ENCODE measurements at places on chromosomes 16 and 17.
A peak's percentile ranks its signal among the peaks of the same experiment; 100 is the strongest.

GRCh38 chr16:86018487-86018886 is 119.5 kb downstream of the IRF8 start:
- H3K27me3 ChIP-seq: no peaks in the 10 kb centered on the region
- no peaks in the 10 kb centered on the region for H3K4me1 ChIP-seq
- H3K27ac ChIP-seq: no peak overlapping the region
- H3K4me3 ChIP-seq: no peak overlapping the region
- no peak for DNase-seq
- no peaks in the 10 kb centered on the region for H3K36me3 ChIP-seq

DNA sequence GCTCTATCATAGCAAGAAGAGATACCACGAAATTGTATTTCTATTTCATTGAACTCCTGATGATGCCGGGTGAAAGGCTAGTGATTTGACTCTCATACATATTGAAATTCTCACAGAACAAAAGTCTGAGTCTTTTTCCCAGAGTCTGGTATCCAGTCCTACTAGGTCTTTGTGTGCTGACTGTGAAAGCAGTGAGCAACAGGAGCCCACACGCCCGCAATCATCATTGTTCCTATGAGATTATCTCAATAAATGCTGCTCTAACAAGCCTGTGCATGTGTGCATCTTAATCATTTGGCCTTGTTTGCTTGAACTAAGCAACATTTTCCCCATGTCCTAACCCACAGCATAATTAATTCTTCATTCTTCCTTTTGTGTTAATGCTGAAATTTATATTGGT is 1466.0 kb downstream of the CDH11 start:
- H3K4me1 ChIP-seq: no peaks in the 10 kb centered on the region
- H3K27ac ChIP-seq: no peak overlapping the region
- no peaks in the 10 kb centered on the region for H3K27me3 ChIP-seq

DNA sequence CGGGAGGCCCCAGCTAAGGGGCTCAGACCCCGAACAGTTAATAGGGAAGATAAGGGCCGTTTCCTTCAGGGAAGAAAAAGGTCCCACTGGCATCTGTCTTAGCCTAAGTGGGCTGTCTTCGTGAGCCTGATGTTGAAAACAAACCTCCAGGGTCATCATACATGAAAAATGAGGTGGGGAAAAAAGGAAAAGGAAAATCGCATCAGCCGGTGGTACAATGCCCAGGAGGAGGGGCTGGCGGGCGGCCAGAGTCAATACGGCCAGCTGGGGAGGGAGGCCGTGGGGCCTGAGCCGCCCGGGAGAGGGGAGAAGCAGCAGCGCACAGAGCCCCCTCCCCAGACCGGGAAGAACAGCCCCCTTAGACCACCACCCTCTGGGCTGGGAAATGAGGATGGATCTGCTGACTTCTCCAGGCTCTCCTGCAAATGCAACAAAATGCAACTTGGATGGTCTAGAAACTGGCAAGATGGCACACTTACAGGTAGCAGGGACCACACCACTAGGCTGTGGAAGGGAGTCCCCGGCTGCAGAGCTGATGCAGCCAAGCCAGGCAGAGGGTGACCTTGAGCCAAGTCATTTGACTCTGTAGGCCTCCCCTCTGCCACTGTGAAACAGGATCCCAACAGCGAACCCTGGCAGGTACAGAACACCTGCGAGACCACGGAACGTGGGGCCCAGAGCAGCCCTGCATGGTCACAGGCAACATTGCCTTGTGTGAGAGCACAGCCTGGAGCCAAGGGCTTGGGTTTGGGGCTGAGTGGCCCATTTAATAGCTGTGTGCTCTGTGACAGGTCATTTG is 448.5 kb downstream of the SOX9 start:
- no peak overlapping the region for H3K27ac ChIP-seq
- no peak for DNase-seq
- H3K36me3 ChIP-seq: no peaks in the 10 kb centered on the region
- H3K27me3 ChIP-seq: no peaks in the 10 kb centered on the region

- H3K4me3 ChIP-seq: no peak overlapping the region
- H3K4me1 ChIP-seq: no peaks in the 10 kb centered on the region
- DNase-seq: no peak
- H3K27me3 ChIP-seq: no peaks in the 10 kb centered on the region
- H3K36me3 ChIP-seq: peaks cover 61% of the 10 kb centered on the region
Measured at GRCh38 chr16:84052071-84052622, 9.6 kb upstream of the SLC38A8 start.

- no peaks in the 10 kb centered on the region for H3K4me1 ChIP-seq
- H3K4me3 ChIP-seq: no peak overlapping the region
- no peak overlapping the region for H3K27ac ChIP-seq
- H3K36me3 ChIP-seq: no peaks in the 10 kb centered on the region
- H3K27me3 ChIP-seq: no peaks in the 10 kb centered on the region
- DNase-seq: no peak
Measured at GRCh38 chr16:30163538-30163937, 19.9 kb upstream of the CORO1A start.

- peak overlapping the region; percentile 69 for H3K27ac ChIP-seq
- H3K27me3 ChIP-seq: no peaks in the 10 kb centered on the region
- no peak overlapping the region for H3K4me3 ChIP-seq
- H3K4me1 ChIP-seq: peaks cover 10% of the 10 kb centered on the region
Measured at GRCh38 chr17:77466596-77467223, 325.9 kb downstream of the SEC14L1 start.

GRCh38 chr16:57672416-57672815 is 4.3 kb downstream of the ADGRG3 start:
- no peak overlapping the region for H3K27ac ChIP-seq
- no peaks in the 10 kb centered on the region for H3K27me3 ChIP-seq
- DNase-seq: no peak
- no peaks in the 10 kb centered on the region for H3K36me3 ChIP-seq
- H3K4me1 ChIP-seq: peaks cover 2% of the 10 kb centered on the region

DNA sequence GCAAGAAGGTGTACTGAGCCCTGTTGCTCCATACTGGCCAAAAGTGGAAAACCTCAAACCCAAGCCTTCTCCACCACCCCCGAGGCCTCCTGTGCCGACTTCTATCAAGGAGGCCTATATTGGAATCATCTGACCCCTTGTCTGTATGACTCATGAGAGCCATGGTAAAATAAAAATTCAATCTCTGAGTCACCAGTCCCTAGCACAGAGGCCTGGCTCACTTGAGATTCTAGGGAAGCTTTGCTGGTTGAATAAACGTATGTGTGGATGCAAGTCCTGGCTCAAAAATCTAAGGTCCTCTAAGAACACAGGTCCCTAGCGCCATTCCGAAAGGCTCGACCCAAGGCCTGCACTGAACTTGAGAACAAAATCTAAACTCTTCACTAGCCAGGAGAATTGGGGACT is 15.0 kb downstream of the NSMCE1 start:
- H3K4me3 ChIP-seq: no peak overlapping the region
- H3K27me3 ChIP-seq: no peaks in the 10 kb centered on the region
- H3K36me3 ChIP-seq: peaks cover 12% of the 10 kb centered on the region
- no peaks in the 10 kb centered on the region for H3K4me1 ChIP-seq
- H3K27ac ChIP-seq: peak overlapping the region; percentile 57
- DNase-seq: no peak

GRCh38 chr16:88856122-88856827 is 472 bp downstream of the GALNS start:
- H3K27me3 ChIP-seq: no peaks in the 10 kb centered on the region
- H3K36me3 ChIP-seq: peaks cover 19% of the 10 kb centered on the region
- H3K27ac ChIP-seq: no peak overlapping the region
- H3K4me3 ChIP-seq: peak overlapping the region; percentile 68

- no peaks in the 10 kb centered on the region for H3K27me3 ChIP-seq
- H3K27ac ChIP-seq: peak overlapping the region; percentile 19
- DNase-seq: no peak
- peaks cover 24% of the 10 kb centered on the region for H3K36me3 ChIP-seq
- H3K4me3 ChIP-seq: no peak overlapping the region
Measured at GRCh38 chr17:560432-560873, 154.2 kb downstream of the VPS53 start.

DNA sequence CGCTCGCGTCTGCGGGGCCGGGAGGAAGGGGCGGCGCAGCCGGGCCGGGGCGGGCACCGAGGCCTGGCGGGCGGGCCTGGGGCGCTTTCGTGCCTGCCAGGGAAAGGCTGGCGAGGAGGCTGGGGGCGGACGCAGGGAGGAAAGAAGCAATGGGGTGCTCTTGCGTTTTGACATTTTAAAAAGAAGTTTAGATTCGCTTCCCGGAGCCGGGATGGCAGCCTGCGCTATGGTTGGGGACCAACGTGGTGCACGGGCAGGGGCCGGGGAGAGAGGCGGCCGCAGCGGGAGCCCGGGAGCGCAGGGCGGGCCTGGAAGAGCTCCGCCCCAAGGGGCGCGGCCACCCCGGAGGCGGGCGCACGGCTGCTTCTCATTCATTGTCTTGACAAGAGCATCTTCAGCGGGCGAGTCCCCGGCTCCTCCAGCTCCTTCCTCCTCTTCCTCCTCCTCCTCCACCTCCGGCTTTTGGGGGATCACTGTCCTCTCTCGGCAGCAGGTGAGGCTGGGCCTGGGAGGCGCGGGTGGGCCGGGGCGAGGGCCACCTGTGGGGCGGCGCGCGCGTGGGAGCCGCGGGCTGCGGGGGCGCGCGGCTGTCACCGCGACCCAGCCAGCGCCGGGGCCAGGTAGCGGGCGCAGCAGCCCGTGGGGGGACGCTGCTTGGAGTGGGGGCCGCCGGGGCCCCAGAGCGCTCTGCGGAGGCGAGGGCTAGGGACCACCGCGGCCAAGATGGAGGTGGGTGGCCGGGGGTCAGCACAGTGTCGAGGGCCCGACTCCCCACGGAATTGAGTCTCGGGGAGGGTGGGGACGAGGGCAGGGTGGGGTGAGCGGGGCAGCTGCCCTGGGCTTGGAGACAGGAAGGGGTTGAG is at the start of gene CORO1A:
TSS of gene CORO1A (plus strand) at position 370 of the 863 bp plus-strand sequence. CDS start 1,608 bp downstream, outside the sequence.
- H3K4me3 ChIP-seq: peak within 1 kb of the TSS; percentile 41
- no peaks in the 10 kb centered on the region for H3K36me3 ChIP-seq
- H3K4me1 ChIP-seq: no peaks in the 10 kb centered on the region
- peak within 1 kb of the TSS; percentile 62 for H3K27ac ChIP-seq
- H3K27me3 ChIP-seq: no peaks in the 10 kb centered on the region

GRCh38 chr16:62625326-62625725 is 589.1 kb upstream of the CDH8 start:
- H3K4me1 ChIP-seq: no peaks in the 10 kb centered on the region
- H3K27ac ChIP-seq: no peak overlapping the region

GRCh38 chr16:685967-686366 is 1.8 kb upstream of the JMJD8 start:
- no peaks in the 10 kb centered on the region for H3K27me3 ChIP-seq
- H3K4me3 ChIP-seq: no peak overlapping the region
- no peak for DNase-seq

GRCh38 chr16:27080895-27081294 is 14.2 kb downstream of the C16orf82 start:
- H3K27me3 ChIP-seq: peaks cover 3% of the 10 kb centered on the region
- H3K27ac ChIP-seq: no peak overlapping the region
- no peak overlapping the region for H3K4me3 ChIP-seq
- H3K4me1 ChIP-seq: no peaks in the 10 kb centered on the region

DNA sequence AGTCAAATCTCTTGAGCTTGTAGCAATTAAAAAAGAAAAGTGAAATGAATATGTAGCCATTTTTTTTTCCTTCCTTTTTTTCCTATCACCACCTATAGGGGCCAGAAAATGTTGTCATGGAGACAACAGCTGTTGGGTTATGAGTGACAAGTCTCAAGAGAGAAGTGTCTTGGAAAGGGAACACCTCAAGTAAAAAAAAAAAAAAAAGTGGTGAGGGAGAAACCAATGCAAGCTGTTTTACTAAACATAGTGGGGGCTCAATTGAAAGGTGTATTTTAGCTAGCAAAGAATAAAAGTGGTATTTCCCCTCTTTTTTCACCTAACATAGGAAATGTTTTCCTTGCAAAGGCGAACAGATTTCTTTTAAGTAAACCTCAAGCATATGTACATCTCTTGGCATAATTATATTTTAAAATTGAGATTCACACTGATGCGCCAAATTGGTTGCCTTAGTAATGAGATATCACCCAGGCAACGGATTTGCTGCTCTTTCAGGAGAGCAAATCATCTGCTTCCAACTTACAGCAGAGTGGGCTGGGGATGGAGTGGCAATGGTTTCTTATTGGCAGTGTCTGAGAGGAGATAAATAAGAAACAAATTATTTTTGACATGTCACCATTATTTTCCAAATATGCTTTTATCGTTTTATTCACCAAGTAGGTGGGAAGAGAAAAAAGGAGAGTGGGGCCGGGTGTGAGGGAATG is 183.6 kb downstream of the MYO1D start:
- no peak overlapping the region for H3K4me3 ChIP-seq
- H3K27ac ChIP-seq: no peak overlapping the region
- DNase-seq: no peak
- H3K27me3 ChIP-seq: no peaks in the 10 kb centered on the region
- no peaks in the 10 kb centered on the region for H3K4me1 ChIP-seq

DNA sequence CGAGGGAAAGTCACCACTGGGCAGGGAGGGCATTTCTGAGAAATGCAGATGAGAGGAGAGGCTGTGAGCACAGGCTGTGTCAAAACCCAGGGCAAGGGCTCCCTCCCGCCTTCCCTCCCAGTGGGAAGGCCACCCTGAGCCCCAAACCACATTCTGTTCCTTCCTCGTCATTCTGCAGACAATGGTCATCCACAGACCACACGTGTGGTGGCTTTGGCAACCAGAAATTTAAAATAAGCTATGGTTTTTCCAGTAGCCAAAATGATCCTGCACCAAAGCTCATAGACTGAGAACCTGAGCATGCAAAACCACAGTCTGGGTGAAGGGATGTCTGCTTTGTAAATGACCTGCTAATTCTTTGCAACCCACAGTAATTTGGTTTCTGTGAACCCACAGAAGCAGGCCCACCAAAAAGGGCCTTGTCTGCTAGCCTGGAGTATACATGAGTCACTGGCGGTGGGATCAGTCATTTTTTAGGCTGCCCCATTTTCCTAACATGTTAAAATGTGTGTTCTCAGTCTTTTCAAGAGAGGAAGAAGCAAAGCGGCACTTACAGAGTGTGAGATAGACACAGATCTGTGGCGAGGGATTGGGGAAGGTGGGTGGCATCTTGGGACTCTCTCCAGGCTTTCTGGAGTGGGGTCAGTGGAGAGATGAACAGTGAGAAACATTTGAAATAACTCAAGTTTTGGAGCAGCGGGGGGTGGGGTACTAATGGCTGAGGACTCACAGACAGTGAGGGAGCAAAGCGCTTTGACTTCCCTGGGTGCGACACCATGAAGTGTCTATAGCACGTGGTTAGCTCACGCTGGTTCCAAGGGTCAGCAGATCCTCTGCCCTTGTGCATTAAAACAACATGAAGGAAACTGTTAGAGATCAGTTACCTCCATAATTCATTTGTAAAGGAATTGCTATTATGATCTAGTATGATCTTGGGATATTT is 20.5 kb downstream of the GRB7 start:
- H3K4me3 ChIP-seq: no peak overlapping the region
- H3K4me1 ChIP-seq: peaks cover 3% of the 10 kb centered on the region
- no peak overlapping the region for H3K27ac ChIP-seq
- DNase-seq: no peak
- H3K27me3 ChIP-seq: no peaks in the 10 kb centered on the region
- no peaks in the 10 kb centered on the region for H3K36me3 ChIP-seq

DNA sequence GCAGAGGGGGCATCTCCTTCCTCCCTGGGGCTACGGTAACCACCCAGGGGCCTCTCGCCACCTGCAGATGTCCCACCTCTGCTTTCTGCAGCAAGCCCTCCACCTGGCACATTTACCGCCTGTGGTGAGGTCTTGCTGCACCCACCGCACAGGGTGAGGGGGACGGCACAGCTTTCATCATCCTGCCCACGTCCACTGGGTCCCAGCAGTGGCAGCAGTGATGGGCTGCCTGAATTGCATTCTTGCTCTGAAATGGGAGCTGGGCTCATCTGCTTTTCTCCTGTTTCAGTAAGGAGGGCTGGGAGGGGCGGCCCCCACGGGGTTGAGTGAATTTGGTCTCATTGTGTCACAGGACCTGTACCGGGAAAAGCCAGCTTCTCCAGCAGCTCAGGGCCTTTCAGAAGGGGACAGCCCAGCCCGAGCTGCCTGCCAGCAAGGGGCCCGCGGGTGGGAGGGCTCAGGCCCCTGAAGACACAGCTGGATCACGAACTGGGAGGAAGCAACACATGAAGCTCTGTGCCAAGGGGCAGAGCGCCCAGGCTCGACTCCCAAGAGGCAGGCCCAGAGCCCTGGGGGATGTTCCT is 12.7 kb downstream of the DNAAF8 start:
- H3K4me1 ChIP-seq: peaks cover 6% of the 10 kb centered on the region
- DNase-seq: no peak
- no peaks in the 10 kb centered on the region for H3K27me3 ChIP-seq
